ENCODE measurements at places on chromosomes 5 and 9.

GRCh38 chr5:80346055-80346454 is 26.3 kb downstream of the SPZ1 start:
- no peak for DNase-seq

DNA sequence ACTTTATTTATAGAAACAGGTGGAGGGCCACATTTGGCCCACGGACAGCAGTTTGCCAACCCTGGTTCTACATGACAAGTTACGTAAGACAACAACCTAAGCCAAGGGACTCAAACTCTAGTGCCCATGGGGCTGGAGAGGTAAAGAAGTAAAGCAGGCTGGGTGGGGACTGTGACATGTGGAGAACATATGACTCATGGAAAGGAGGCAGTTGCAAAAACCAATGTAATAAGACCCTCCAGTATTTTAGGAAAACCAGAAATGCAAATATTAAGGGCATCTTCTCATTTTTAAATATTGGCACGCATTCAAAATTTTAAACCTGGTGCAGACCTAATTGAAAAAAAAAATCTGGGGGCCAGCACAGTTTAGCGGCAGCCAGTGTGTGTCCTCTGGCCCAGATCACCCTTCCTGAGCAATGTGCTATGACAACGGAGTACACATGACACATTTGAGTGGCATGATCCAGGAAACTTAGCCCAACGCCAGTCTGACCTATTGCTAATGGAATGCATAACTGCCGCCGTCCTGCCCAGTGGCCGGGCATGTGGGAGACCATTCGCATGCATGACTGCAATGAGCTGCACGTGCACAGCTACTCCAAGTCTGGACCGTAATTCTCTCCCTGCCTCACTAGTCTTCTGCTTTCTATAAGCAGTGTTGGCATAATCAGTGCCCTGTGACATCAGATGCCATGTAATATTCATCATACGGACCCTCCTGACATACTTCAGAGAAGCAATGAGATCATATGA is 97.2 kb downstream of the SH3TC2 start:
- peak; percentile 98 for DNase-seq

DNA sequence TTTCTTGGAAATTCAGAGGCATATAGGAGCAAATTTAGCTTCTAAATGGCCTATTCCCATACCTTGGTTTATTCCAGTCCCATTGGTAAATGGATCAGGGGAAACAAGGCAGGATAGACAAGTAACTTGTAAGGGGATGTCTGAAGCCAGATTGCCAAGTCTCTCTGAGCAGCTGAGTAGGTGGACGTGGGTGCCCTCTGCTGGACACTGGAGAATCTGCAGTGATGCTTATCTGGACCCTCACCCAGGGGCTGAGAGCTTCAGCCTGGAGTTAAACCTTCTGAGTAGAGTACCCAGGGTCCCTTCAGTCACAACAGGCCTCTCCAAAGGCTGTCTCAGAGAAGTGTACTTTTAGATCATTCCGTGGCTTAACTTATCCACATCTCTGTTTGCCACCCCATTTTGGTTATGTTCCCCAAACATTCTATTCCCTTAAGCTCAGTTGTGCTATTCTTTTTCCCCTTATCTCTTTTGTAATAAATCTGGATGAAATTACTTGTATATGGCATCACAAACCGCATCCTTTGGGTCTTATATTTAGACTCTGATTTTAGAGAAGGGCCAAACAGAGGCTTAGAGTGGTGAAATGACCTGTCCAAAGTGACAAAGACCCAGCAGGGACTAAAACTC is 218.3 kb upstream of the GLRA1 start:
- DNase-seq = peak; percentile 14

DNA sequence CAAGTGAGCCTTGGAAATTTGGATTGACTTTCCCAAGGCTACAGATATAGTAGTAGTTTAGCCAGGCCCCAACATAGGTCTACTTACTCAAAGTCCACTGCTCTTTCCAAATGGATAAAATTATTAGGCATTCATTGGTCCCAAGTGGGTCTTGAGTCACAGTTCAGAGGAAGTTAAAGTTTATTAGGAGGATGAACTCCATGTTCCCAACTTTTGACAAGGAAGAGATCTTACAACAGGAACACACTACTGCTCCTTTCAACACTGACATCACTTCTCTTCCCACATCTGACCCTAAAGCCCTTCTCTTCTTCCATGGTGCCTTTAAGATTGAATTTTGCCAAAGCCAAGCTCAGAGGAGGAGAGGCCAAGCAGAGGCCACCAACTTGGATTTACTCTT is 234.5 kb upstream of the TRIM32 start:
- no peak for DNase-seq

- peak; percentile 31 for DNase-seq
Measured at GRCh38 chr5:154191467-154192261, 1.1 kb downstream of the GALNT10 start.

DNA sequence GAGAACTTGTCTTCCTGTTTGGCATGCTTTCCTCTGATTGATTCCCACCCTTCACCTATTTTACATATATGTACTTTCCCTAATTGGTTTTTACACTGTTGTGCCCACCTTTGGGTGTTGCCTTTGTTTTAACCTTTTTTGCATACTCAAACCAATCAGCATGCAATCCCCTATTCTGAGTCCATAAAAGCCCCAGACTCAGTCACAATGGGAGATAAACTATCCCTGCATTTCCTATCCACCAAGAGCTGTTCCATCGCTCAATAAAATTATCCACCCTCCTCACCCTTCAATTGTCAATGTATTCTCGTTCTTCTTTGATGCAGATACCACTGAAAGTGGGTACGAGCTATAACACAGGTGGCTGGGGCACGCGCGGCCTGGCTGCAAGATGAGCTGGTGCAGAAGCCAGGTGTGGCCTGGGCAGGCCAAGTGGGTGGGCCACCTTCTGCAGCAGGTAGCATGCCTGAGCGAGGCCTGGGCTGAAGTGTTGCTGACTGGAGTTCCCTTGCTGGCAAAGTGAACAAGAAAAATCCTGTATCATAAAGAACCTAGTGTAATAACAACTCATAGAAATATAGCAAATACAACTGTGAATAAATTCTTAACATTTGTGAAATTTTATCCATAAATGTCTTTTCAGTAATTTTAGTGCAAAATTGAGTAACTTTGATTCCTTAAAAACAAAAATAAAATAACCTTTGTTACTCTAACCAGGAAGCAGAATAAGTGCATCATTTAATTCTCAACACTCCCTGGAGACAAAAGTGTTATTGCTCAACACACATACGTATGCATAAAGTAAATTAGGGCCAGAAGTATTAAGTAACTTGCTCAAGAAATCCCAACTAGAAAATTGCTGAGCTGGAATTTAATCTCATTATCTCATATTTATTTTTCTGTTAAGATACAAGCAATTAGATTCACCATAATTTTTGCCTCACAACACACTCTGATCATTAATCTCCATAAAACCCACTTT is 685.3 kb upstream of the EDIL3 start:
- DNase-seq = peak; percentile 8

GRCh38 chr5:171409164-171410136 is 10.0 kb upstream of the FGF18 start:
- no peak for DNase-seq

DNA sequence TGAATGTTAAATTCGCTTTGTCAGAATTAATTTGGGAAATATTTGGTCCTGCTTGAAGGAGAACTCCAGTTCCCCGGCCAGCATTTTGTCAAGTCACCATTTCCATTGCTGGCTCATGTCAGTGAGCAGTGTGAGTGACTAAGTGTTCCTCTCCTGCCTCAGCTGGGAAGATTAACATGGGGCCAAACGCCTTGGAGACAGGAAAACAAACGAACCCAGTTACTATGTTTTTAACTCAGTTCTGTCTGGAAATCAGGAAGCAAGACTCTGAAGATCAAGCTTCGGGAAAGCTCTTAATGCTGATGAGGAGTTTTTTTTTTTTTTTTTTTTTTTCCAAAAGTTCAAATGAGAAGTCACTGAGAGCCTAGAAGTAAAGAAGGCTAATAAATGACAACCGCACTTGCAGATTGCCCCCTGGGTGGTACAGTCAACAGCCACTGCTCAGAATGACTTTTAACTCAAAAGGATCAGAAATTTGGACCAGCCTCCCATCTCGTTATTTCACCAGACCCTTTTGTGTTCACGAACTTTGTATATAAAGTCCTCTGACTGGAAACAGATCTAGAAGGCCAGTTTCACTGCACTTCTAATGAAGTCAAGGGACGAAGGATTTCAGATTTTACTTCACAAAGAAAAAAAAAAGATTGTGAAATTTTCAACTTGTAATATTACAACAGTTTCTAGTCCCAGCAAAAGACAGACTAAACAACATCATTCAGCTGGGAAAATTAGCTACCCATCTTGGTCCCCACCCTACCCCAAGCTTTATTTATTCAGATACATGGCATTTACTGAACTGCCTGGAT is 121.3 kb downstream of the LHFPL2 start:
- DNase-seq = peak; percentile 90

- DNase-seq = no peak
Measured at GRCh38 chr9:38133595-38133994, 64.6 kb upstream of the SHB start.

- DNase-seq = no peak
Measured at GRCh38 chr9:134052941-134053340, 14.9 kb downstream of the BRD3 start.

GRCh38 chr9:100700689-100701318 is 122.9 kb downstream of the CAVIN4 start:
- no peak for DNase-seq

DNA sequence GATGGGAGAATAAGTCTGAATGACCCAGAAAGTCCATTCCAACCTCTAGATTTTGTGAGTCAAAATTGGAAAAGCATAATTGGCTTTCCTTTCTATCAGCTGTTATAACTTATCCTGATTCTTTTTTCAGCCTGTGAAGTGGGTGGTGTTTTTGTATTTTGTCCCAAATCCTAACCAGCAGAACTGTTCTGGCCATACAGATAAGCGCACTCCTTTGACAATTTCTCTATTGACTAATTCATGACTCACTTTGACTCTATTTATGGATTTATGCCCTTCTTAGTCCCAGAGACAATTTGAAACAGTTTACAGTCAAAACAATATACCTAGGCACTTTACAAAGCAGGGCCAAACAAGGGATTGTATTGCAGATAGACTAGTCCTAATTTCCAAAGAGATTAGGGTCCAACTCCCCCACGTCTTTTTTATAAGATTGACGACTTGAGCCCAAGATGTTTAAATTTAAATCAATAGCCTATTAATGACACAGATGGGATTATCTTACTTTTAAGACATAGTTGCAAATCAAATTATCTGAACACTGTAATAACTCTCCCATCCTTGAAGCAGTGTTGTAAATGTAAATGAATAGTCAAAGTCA is 301.7 kb upstream of the SEMA6A start:
- no peak for DNase-seq

GRCh38 chr5:110096419-110096818 is 406.7 kb downstream of the MAN2A1 start:
- no peak for DNase-seq

GRCh38 chr9:124190761-124191160 is 67.0 kb upstream of the NEK6 start:
- no peak for DNase-seq

DNA sequence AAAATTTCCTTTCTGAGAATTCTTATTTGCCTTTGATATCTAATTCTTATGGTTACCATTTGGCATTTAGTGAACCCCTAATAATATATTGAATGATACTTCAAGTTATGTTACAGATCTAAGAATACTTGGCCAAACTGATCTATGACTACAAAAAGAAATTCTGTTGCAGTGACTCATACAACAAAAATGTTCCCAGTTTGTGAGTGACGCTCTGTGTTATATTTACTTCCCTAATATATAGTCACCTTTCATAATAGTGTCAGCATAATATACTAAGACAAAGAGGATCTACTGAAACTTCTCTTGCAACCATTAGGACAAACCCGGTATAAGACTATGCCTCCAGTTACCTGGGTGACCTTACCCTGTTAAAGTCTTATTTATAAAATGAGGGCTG is 216.9 kb upstream of the TLX3 start:
- peak; percentile 23 for DNase-seq

GRCh38 chr5:24094081-24094679 is 550.6 kb downstream of the CDH10 start:
- no peak for DNase-seq

GRCh38 chr5:147208134-147208533 is 26.7 kb upstream of the STK32A start:
- DNase-seq = no peak
